ENCODE measurements at places on chromosomes 11 and 22.

DNA sequence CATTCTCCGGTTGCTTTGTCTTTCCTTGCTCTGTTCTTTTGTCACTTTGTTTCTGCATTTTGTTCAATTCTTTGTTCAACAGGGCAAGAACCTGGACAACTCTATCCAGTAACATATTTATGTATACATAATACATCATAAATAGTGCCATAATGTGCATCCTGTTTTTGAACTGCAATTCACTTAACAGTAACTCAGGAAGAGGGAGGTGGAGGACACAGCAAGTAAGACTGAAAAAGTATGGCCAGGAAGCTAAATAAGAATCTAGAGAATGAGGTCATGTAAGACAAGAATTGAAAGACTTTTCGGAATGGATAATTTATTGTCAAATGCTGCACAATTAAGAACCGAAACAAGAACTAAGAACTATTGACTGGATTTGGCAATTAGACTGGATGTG is 29.2 kb upstream of the CHORDC1 start:
- no peak for DNase-seq

DNA sequence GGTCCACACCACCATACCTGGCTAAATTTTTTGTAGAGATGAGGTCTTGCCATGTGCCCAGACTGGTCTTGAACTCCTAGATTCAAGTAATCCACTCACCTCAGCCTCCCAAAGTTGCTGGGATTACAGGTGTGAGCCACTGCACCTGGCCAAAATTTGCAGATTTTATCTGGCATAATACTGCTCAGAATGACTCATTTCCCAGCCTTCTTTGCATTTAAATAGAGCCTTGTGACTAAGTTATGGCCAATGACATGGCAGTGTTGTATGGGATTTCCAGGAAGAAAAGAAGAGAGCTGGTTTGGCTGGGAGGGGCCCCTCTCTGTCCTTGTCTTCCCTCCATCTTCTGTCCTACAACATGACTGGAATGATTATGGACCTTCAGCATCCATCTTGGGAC is 55.8 kb downstream of the CCDC34 start:
- DNase-seq: no peak

DNA sequence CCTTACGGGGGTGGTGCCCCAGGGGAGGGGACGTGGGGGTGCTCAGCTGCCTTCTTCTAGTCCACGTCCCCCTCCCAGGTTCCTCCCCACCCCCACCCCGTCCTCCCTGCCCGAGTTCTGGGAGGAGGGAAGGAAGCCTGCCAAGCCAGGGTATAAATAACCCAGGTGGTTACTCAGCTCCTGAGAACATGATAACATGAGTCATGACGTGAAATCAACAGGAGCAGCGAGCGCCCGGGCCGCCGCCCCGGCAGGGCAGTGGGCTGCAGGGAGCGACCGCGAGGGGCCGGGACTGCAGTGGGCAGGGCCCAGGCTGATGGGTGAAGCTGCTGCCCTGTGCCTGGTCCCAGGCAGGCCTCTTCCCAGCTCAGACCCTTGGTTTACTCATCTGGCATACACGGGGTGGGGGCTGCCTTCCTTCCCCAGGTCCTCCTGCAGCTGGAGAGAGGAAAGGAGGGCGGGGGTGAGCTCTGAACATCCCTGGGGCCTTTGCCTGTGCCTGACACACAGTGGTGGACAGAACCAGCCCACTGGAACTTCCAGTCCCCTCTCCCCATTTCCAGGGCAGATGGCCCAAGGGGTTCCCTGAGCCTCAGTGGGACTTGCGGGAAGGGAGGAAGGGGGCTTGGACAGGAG is 8.8 kb upstream of the PDGFB start:
- DNase-seq: peak; percentile 72

- DNase-seq: no peak
Measured at GRCh38 chr11:13947379-13947778, 15.1 kb upstream of the SPON1 start.

Measured in fibroblast of pulmonary artery (primary cell).